ENCODE measurements at places on chromosomes 2 and 18.

DNA sequence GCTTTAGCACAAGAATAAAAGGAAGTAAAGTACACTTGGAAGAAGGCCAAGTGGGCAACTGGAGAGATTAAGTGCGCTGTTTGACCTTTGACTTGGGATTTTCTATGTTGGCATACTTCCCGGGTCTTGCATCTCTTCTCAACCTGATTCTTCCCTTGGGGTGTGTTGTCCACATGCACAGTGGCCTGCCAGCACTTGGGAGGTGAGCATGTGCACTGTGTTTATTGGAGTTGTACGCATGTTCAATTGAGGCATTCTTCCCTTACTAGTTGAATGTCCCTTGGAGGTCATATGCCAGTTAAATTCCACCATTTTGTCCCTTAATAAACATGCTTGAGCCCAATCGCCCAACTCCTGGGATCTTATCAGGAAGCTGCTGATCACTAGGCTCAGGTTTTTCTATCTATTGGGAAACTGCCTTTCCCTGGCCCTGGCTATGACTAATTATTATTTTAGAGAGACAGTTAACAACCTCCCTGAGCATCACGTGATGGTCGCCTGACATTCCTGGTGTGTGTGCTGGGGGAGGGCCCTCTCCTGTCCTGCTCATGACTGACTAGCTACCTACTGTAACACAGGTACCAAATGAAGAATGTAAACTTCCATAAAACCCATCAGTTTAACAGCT lies 62.5 kb upstream of the RAPGEF4 start:
- no peak for DNase-seq

DNA sequence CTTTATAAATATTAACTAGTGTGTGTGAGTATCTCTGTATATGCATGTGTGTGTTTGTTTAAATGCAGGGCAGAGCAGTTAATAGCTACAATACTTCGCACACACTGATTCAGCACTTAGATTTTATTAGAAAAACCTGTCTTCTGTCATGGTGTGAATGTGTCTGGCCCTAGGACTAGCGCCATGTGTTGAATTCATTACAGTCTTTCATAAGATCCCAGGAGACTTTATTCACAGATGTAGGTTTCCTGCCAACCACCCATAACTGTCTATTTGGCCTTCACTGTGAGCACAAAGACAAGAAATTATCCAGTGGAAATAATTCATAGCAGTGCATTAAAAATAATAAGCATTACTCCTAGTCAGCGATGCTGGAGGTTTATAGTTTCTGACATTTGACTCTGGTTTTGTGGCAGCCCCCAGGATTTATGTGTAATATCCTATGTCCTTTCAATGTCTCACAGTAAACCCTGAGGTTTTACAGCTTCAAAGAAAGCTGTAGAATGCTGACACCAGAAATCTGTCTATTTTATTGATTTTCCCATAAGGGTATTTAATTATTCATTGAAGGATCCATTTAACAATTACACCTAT lies 93.9 kb downstream of the ZNF804A start:
- no peak for DNase-seq

- DNase-seq = no peak
Measured at GRCh38 chr18:13470516-13471197, 252.1 kb downstream of the LDLRAD4 start.

- no peak for DNase-seq
Measured at GRCh38 chr2:55500025-55500424, 19.5 kb upstream of the CFAP36 start.

- no peak for DNase-seq
Measured at GRCh38 chr2:20378891-20379519, 28.4 kb upstream of the PUM2 start.

GRCh38 chr2:148860037-148860436 lies 15.0 kb upstream of the KIF5C start:
- DNase-seq = no peak

- DNase-seq = no peak
Measured at GRCh38 chr2:144936442-144936841, 416.5 kb upstream of the ZEB2 start.
